ENCODE measurements at places on chromosomes 5 and 9.

DNA sequence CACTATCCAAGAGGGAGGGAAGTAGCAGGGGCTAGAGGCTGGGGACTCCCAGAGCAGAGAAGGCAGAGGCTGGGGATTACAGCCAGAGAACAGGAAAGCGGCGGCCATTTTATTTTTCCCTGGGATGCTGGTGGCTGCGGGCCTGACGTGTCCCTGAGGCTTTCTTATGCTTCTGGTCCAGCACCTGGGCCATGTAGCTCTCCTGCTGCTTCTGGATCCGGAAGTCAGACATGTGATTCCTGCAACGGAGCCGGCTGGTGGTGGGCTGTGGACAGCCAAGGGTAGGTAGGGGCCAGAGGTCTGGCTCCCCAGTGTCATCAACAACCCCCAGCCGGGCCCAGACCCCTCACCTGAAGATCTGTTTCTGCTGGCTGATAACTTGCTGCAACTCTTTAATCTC is 1.8 kb upstream of the PROB1 start:
- DNase-seq, result no peak

DNA sequence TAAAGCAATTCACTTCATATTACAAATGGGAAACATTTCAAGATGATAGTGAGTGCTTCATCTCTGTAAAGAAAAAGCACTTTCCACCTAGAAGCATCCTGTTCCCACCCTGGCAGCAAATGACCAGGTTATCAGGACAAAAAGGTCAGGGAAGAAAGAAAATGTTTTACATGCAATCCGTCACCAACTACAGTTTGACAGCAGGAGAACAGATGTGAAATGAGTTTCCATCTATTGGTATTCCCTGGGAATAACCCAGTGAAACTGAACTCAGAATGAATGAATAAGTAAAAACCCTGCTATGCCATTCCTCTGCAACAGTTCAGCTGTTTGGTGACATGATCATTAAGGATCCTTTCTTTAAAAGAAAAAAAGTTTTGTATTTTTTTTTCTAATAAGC is 67.6 kb downstream of the HTR1A start:
- DNase-seq, result no peak

DNA sequence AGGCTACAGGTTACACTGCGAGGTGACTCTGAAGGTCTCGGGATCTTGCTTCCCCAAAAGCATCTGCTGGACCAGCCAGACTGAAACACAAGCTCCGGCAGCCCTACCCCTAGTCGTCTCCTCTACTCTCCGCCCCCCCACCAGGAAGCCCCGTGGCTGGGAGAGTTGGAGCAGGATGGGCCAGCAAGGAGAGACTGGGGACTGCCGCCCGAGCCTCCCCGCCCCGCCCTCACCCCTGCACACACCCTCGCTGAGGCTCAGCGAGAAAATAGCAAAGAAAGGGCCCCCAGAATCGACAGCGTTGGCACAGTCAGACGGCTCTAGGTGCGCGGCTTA is 1.3 kb downstream of the TRIM7 start:
- DNase-seq, result no peak

- DNase-seq, result no peak
These were observed 5.5 kb downstream of the FSTL4 start for GRCh38 chr5:133606835-133607234.

- no peak for DNase-seq
These were observed 22.7 kb upstream of the PCA3 start for GRCh38 chr9:76741524-76741923.

- DNase-seq, result no peak
These were observed 485.9 kb downstream of the CAAP1 start for GRCh38 chr9:26406676-26407075.

DNA sequence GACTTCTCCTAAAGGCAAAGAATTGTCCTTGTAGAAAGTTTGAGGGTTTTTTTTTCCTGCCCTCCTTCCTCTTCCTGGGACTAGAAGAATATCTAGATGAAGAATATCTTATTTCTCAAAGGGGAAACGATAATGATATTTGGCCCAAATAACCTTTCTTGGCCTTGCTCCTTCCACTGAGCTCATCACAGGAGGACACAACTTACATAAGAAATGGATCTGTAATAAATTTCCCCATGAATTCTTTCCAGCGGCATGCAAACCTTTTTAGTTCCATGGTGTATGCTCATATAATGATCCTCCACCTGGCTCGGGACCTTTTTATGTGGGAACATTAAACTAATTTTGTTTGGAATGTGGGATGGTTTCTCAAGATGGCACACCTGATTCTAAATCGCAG is 304.4 kb downstream of the DMRT2 start:
- DNase-seq, result no peak

GRCh38 chr9:108156270-108156998 is 666.9 kb upstream of the KLF4 start:
- no peak for DNase-seq

GRCh38 chr9:72044095-72044494 is 16.3 kb downstream of the C9orf57 start:
- no peak for DNase-seq

- no peak for DNase-seq
These were observed 30.7 kb upstream of the GPR21 start for GRCh38 chr9:123002754-123003153.

- no peak for DNase-seq
These were observed 375.6 kb upstream of the CLINT1 start for GRCh38 chr5:158234323-158235158.

GRCh38 chr5:133681896-133682295 is 69.6 kb upstream of the FSTL4 start:
- no peak for DNase-seq

GRCh38 chr9:116405321-116405720 is 251.7 kb downstream of the PAPPA start:
- no peak for DNase-seq

GRCh38 chr5:178286226-178287090 is 53.9 kb upstream of the PHYKPL start:
- no peak for DNase-seq

- DNase-seq, result no peak
These were observed 102.1 kb downstream of the PAM start for GRCh38 chr5:102857076-102857818.

- DNase-seq, result no peak
These were observed 28.1 kb upstream of the SPATA31E1 start for GRCh38 chr9:87854580-87854955.

DNA sequence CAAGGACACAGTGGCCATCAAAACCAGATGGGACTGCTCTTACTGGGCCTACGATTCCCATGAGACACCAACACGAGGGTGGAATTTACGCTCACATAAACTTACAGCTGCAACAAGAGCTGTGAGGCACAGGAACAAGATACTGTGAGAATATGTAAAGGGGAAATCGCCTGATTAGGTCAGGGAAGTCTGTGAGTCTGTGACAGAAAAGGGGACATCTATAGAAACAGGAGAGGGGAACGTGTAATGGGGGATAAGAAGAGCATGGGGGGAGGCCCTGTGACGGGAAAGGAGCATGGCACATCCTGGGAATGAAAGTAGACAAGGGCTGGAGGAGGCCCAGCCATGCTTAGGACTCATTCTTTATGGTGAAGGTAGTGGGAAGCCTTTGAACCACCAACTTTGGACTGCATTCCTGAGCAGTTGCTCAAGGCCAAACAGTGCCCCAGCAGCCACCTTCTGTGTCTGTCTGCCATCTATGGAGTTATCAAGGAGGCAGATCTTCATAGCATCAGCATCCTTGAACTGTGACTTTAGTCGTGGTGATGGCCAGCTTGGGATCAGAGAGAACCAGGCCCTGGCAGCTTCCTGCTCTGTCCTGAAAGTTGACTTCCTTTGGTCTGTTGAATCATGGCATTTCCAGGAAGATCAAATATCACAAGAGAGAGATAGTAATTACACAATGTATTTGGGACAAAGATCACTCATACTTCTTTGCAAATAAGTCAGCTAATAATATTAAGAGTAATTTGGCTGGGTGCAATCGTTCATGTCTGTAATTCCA is 87.9 kb upstream of the FAM169A start:
- DNase-seq, result no peak

GRCh38 chr9:36018891-36019720 is 17.6 kb upstream of the RECK start:
- DNase-seq, result no peak

- no peak for DNase-seq
These were observed at the start of gene FAM81B for GRCh38 chr5:95390812-95391492. FAM81B (plus strand) TSS chr5:95391366; CDS start chr5:95391390, 24 bp downstream.

DNA sequence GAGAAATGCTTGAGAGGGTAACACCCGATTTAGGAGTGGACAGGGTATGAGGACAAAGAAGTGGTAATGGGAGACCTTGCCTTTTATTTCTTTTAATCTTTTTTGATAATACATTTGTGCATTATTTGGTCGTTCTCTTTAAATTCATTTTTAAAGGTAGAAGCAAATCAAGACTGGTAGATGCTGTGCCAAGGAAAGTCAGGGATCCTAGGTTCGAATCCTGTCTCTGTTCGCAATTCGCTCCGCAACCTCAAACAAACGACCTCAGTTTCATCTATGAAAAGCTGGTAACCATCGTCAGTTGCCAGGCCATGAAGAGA is 353 bp upstream of the TMED9 start:
- DNase-seq, result no peak

DNA sequence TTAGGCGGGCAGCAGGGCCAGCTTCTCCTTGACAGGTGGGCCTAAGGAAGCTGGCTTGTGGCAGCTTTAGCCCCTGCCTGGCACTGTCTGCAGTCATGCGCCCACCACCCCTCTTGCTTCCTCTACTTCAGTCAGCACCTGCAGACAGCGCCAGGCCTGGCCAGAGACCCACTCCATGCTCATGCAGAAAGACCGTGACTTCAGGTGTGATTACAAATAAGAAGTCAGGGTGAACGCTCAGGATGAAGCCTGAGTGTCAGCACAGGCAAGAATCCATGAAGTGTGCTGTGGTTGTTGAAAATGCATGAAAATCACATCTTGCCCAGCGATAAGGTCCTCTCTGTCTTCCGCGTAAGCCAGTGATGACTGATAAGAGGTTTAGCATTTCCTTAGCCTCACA is 3.4 kb downstream of the CSF2 start:
- DNase-seq, result no peak

- no peak for DNase-seq
These were observed 49.9 kb upstream of the TTC23L start for GRCh38 chr5:34789021-34789531.

DNA sequence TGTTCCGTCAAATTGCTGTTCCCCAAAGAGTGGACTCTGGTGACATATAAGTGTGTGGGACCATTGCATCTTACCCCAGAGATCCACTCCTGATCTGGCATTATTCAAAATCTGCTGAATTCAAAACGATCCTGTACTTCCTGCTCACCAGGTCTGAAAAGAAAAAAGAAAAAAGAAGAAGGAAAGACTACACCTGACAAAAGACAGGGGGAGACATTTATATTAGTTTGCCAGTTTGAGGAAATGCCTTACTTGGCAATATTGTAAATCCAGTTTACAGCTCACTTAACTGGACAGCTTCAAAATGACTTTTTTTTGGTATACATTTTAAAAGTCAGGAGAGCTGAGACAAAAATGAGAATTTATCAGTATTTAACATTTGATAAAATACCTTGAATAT is 15.0 kb upstream of the GRHPR start:
- no peak for DNase-seq

GRCh38 chr9:131639769-131640437 is 94.6 kb downstream of the PRRT1B start:
- DNase-seq, result no peak

DNA sequence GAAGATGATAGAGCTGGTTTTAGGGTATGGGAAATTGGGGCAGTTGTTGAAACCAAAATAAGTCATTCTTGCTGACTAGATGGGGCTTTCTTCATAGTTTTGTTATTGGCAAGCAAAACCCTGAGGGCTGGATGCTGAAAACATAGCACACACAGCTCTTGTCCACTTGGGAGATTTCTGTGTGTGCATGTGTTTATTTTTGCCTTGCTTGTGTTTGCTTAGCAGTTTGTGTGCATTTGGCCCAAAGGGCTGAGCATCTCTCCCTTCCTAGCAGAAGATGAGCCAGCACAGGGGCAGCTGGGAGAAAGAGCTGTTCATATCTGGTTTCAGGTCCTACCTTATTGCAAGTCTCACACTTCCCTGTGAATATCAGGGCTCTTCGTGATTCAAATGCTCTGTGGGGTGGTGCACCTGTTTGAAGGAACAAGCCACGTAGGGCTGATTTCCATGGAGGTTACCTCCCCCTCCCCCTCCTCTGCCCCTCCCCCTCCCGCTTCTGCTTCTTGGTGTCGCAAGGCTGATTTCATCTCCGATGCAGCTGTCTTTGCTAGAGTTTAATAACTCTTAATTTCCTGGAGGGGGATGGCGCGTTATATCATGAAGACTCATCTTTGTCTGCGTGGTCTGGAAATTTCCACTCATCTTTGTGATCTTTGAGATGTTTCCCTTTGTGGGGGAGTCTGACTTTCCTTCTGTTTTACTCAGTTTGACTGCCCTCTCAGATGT is 296.5 kb downstream of the ARHGAP26 start:
- no peak for DNase-seq

DNA sequence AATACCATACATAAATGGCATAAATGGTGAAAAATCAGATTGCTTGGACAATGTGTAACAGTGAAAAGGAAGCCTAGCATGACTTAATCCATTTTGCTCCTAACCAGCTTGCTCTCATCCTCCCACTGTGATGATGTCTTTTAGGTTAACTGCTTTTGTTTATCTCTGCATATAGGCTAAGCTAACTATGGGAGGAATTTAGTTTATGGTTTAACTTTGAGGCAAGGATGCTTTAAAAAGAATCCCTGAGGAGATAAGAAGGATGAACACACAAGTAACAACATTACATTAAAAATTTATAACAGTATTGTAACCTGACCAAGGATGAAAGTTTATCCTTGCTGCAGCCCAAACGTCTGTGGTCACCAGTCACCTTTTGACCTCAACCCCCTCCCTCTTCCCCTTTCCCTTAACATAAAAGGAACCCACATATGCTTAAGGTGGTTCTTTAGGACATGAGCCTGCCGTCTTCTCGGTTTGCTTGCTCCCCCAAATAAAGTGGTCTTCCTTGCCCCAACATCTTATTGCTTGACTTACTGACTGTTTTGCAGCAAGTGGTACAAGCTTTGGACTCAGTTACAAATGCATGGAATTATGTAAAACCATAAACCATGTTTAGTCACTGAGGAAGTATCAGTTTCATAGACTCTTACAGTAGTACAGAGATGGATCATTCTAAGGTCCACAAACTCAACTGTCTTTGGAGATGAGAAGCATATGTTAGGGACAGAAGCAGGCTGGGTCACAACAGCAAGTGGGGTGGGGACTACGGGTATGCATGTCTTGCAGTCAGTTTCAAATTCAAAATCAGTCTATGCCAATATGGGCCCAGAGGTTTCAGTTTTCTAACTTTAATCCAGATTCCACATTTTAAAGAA is 31.3 kb downstream of the AGXT2 start:
- DNase-seq, result no peak

- DNase-seq, result no peak
These were observed 75.3 kb upstream of the SV2C start for GRCh38 chr5:76007904-76008303.

- no peak for DNase-seq
These were observed 164.3 kb upstream of the KLF9 start for GRCh38 chr9:70578720-70579119.

DNA sequence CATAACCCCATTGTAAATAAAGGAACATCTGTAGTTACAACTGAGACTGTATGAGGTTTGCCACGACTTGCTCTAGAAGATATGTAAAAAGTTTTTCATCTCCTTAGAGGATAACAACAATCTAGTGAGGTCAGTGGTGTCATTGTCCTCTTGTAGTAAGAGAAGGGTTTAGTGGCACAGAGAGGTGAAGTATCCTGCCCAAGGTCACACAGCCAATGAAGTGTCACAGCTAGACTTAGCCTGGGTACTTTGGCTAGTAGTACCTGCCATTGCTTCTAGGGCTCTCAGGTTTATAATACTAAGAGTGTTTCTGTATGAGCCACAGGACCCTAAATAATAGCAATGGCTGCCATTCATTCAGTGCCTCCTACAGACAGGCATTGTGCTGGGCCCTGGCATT is 13.8 kb downstream of the CCDC180 start:
- no peak for DNase-seq

GRCh38 chr9:91178281-91179236 is 183.2 kb downstream of the AUH start:
- DNase-seq, result no peak
